ENCODE measurements at places on chromosomes 6 and 20.

GRCh38 chr6:116973976-116974375, 96.9 kb downstream of the RFX6 start:
- DNase-seq = no peak

GRCh38 chr6:154341336-154341735, 15.3 kb downstream of the IPCEF1 start:
- DNase-seq = no peak

GRCh38 chr6:125747589-125748405, 1.6 kb upstream of the HEY2 start:
- DNase-seq = no peak

- no peak for DNase-seq
These were observed 8.7 kb downstream of the CCDC170 start for GRCh38 chr6:151502499-151502898.

DNA sequence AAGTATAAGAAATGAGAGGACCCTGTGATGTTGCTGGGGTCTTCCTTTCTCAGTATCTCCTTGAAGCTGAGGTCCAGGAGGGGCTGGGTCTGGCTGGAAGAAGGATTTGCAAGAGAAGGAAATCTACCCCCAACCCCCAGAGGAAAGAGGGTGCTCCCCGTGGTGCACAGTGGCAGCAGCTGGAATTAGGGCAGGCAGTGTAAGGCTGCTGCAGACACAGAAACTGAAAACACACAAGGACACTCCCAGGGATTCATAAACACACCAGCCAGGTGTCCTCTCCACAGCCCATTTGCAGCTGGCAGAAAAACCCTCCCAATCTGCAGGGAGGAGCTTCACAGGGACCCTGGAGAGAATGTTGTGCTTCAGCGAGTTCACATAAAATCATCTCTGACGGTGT, 297.2 kb downstream of the CDH26 start:
- DNase-seq = no peak

- no peak for DNase-seq
These were observed 23.0 kb upstream of the IYD start for GRCh38 chr6:150345781-150346180.

DNA sequence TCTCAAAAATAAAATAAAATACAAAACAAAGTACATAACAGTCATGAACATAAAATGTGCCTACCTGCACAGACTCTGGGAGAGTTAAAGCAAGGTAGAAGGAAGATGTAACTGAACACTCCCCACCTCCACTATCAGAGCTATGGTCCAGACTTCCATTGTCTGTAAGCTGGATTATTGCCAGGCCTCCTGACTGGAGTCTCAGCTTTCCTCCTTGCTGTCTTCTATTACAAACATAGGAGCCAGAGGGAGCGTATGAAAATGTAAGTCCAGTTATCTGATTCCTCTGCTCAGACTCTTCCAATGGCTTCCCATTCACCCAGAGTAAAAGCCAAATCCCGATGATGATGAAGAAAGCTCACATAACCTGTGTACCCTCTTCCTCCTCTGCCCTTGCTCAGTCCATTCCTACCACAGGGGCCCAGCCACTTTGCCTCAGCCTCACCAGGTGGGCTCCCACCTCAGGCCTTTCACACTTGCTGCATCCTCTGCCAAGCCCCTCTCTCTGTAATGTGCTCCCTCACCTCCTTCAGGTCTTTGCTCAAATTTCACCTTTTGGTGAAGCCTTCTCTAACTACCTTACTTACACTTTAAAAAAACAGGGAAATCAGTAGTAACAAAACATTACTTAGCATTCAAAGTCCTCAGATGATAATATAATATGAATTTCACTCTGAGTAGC, 194.1 kb downstream of the RIMS1 start:
- no peak for DNase-seq

GRCh38 chr6:87001494-87001893, 64.2 kb downstream of the HTR1E start:
- DNase-seq = no peak
